ENCODE measurements at places on chromosomes 6 and 20.

DNA sequence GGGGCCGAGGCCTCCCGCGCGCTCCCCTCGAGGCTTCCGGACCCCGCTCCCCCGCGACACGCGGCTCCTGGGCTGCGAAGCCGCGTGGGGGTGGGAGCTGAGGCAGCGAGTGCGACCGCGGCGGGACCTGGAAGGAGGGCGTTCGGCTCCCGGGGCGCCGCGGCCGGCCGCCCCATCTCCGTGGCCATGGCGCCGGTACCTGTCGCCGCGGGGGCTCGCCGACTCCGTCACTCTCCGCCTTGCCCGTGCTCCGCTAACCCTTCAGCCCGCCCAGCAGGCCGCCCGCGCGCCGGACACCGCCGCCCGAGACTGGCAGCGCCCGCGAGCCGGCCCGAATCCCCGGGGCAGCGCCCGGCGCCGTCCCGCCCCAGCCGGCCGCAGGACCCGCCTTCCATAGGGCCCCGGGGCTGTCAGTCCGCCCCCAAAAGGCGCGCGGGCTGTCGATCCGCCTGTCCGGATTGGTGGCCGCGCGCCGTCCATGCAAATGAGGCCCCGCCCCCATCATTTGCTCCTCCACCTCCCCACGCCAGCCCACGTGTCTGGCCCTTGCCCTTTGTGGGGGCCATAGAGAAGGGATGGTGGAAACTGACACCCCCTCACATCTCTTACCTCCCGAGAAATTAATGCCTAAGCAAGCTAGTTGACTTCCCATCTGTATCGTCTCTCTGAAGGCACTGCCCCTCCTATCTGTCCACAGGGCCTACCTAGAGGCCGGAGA is at the start of gene FKBP5:
TSS of gene FKBP5 (minus strand) at position 311 of the 718 bp plus-strand sequence. CDS start 46,091 bp downstream, outside the sequence.
- peak within 1 kb of the TSS; percentile 88 for H3K27ac ChIP-seq
- DNase-seq = peak; percentile 93
- H3K36me3 ChIP-seq = peaks cover 2% of the 10 kb centered on the region
- peaks cover 14% of the 10 kb centered on the region for H3K4me1 ChIP-seq
- no peaks in the 10 kb centered on the region for H3K27me3 ChIP-seq
- peak within 1 kb of the TSS; percentile 89 for H3K4me3 ChIP-seq

- peaks cover 8% of the 10 kb centered on the region for H3K36me3 ChIP-seq
- no peak for DNase-seq
- no peak overlapping the region for H3K27ac ChIP-seq
- peaks cover 29% of the 10 kb centered on the region for H3K4me1 ChIP-seq
Measured at GRCh38 chr6:36985417-36985807, 584 bp downstream of the MTCH1 start.

DNA sequence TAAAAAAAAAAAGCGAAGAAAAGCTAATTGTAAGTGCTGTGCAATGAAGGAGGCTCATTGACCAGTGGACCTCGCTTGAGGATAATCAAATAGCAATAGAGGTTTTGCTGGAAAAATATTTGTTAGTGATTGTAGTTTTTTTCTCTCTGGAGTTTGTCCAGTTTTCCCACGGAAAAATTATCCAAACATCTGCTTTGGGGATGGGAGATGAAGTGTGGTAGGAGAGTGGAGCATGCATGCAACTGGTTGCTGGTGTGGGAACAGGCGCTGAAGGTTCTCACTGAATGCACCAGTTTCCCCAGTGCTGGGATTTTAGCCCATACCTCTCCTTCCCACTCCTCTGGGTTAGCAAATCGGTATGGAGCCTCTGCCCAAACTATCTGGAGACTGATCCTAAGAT is 281.7 kb upstream of the TAB2 start:
- peaks cover 3% of the 10 kb centered on the region for H3K36me3 ChIP-seq
- DNase-seq = no peak
- H3K4me1 ChIP-seq = peaks cover 68% of the 10 kb centered on the region
- H3K4me3 ChIP-seq = no peak overlapping the region
- H3K27me3 ChIP-seq = no peaks in the 10 kb centered on the region
- no peak overlapping the region for H3K27ac ChIP-seq

GRCh38 chr6:6246544-6246943 is 73.9 kb downstream of the F13A1 start:
- H3K27ac ChIP-seq = no peak overlapping the region
- peaks cover 15% of the 10 kb centered on the region for H3K27me3 ChIP-seq
- no peaks in the 10 kb centered on the region for H3K4me1 ChIP-seq
- H3K4me3 ChIP-seq = no peak overlapping the region

- DNase-seq = no peak
- H3K36me3 ChIP-seq = no peaks in the 10 kb centered on the region
- H3K4me3 ChIP-seq = no peak overlapping the region
- H3K27me3 ChIP-seq = no peaks in the 10 kb centered on the region
- peaks cover 2% of the 10 kb centered on the region for H3K4me1 ChIP-seq
- no peak overlapping the region for H3K27ac ChIP-seq
Measured at GRCh38 chr20:33589059-33589458, 73.1 kb upstream of the C20orf144 start.

DNA sequence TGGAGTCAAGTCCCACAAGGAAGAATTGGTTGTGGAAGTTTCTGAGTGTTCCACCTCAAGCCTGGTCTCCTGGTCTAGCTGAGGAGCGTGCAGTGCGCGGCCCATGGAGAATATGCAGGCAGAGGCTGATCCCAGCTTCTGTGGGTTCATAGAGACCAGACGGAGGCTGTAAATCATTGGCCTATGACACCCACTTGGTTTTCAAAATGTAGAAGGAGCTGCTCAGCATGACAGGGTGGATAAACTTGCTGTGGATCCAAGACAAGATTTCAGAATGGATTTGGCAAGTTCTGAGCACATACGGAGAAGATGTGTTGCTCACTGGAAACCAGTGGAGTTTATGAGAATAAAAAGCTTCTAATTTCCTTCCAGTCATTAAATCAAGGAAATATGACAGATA is 744 bp downstream of the KIF25 start:
- H3K4me3 ChIP-seq = no peak overlapping the region
- DNase-seq = no peak
- H3K4me1 ChIP-seq = no peaks in the 10 kb centered on the region
- no peak overlapping the region for H3K27ac ChIP-seq
- H3K36me3 ChIP-seq = no peaks in the 10 kb centered on the region

- no peaks in the 10 kb centered on the region for H3K27me3 ChIP-seq
- DNase-seq = no peak
- H3K4me1 ChIP-seq = peaks cover 93% of the 10 kb centered on the region
- no peak overlapping the region for H3K27ac ChIP-seq
- peaks cover 6% of the 10 kb centered on the region for H3K36me3 ChIP-seq
Measured at GRCh38 chr6:90467546-90467945, 119.3 kb downstream of the MAP3K7 start.

DNA sequence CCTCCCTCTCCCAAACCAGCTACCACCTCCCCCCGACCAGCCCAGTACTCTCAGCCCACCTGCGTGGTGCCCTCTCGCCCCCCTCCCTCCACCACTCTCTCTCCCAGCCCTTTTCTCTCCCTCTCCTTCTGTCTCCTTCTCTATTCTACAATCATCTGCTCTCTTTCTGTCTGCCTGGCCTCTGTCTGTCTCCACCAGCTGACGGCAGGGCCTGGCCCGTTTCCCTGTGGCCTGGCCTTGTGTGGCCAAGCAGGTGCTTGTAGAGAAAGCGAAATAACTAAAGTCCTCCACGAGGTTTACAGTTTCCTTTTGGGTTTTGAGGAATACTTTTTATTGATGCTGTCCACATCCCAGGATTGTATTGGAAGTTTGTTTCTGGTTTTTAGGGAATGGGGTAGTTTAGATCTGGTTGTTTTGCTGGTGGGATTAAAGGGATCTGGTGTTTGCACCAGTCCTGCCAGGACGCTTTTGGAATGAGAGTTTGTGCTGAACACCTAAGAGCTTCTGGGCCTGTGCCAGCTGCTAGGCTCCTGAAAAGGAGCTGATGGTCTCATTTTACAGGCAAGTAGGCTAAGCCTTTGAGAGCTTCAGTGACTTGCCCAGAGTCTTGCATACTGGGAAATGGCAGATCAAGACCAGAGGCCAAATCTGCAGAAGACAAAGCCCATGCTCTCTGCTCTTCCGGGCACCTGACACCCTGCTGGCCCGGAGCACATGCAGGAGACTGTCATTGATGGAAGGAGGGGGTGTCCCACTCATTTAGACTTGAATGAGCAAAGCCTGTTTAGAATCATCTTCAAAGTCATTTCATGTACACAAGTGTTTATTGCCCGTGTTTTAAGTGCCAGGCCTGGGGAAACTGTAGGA is 161.7 kb downstream of the SYCP2 start:
- DNase-seq = no peak
- no peak overlapping the region for H3K27ac ChIP-seq
- no peaks in the 10 kb centered on the region for H3K36me3 ChIP-seq

GRCh38 chr6:636488-636887 is 20.4 kb downstream of the HUS1B start:
- H3K27me3 ChIP-seq = no peaks in the 10 kb centered on the region
- DNase-seq = no peak
- no peaks in the 10 kb centered on the region for H3K4me1 ChIP-seq
- peaks cover 20% of the 10 kb centered on the region for H3K36me3 ChIP-seq
- H3K4me3 ChIP-seq = no peak overlapping the region

Data from activated naive CD4-positive, alpha-beta T cell treated with anti-CD3 and anti-CD28 coated beads, Interleukin-2, amount 10 ng/mL, durations not matched to agents 7 days and 5 days (primary cell).